ENCODE measurements at places on chromosomes 13 and 19.
A peak's percentile ranks its signal among the peaks of the same experiment; 100 is the strongest.

DNA sequence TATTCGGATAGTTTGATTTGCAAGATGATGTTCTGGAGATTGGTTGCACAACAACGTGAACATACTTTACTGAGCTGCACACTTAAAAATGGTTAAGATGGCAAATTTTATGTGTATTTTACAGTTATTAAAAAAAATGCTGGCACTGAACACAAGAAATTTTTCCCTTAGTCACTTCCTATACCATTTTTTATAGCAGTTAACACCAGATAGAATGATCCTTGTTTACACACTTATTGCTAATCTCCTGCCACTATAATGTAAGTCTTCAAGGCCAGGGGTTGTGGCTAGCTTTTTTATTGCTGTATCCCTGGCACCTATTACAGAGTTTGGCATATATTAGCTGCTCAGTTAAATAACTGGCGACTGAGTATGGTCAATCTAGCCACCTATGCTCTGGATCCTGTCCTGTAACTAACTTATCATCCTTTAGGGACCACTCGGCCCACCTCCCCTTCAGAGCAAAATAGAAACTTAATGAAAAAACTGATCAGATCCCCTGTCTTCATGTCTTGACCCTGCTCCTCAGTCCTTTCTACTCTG is 2.0 kb upstream of the EBPL start:
- no peak for DNase-seq

DNA sequence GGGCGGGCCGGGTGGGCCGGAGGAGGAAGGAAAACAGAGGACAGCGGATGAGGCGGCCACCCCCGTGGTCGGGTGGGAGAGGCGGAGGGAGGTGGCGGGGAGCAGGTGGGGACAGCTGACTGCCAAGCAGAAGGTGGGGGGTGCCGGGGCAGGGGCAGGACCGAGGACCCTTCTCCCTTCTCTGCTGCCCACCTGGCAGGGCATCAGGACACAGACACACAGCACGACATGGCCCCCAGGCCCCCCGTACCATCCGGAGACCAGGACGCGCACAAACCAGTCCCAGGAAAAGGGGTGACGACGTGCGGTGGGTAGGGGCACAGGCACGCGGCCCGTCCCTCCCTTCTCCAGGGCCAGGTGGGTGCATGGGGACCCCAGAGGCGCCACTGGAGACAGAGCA is 11.0 kb upstream of the CACTIN start:
- DNase-seq = no peak

- no peak for DNase-seq
These were observed 242.9 kb upstream of the DACH1 start for GRCh38 chr13:72109863-72110262.

DNA sequence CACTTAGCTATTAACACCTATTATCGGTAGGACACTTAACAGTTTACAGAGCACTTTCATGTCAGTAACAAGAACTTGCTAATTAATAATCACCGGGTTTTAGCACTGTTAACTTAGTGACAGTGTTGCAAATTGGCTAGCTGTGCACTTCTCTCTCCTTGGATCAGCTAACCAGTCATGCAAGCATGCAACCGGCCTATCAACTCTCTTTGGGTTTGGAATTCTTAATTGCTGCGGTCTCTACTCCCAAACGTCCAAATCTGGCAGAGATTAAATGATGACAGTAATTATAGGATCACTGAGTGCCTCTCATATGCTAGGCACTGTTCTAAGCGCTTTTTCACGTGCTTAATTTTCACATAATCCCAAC is 1.2 kb downstream of the EPS15L1 start:
- DNase-seq = no peak

- DNase-seq = no peak
These were observed 10.3 kb downstream of the TRPM4 start for GRCh38 chr19:49167857-49168409.

DNA sequence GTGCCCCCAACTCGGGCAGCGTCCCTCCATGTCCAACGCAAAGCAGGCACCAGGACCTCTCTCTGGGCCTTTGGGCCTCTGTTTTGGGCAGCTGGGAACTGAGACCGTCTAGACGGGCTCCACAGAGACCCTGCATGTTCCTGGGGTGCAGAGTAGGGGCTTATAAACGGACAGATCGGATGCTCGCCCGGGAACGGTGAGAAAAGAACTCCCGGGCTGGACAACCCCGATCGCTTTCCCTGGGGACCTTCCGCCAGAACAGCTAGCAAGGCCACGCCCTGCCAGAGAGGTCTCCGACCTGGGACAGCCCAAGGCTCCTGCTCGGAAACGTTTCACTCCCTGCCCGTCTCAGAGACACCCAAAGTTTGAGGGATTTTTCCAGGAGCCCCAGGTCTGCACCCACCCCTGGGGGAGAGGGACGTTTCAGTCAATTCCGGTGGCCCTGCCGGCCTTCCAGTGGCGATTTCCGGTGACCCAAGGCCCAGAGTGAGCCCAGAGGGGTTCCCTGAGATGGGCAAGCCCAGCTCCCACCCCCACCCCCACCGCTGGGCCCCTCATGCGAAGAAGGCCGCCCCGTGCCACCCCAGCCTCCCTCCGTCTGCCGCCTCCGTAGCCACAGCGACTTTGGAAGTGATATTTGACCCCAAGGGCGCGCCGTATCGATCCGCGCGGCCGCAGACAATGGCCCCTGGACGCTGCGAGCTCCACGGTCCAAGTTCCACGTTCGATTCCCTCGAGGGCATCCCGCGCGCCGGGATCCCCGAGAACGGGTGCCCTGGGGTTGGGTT is 1.7 kb downstream of the NR2F6 start:
- DNase-seq = no peak

GRCh38 chr13:51638216-51638871 is 54.1 kb downstream of the WDFY2 start:
- DNase-seq = no peak

DNA sequence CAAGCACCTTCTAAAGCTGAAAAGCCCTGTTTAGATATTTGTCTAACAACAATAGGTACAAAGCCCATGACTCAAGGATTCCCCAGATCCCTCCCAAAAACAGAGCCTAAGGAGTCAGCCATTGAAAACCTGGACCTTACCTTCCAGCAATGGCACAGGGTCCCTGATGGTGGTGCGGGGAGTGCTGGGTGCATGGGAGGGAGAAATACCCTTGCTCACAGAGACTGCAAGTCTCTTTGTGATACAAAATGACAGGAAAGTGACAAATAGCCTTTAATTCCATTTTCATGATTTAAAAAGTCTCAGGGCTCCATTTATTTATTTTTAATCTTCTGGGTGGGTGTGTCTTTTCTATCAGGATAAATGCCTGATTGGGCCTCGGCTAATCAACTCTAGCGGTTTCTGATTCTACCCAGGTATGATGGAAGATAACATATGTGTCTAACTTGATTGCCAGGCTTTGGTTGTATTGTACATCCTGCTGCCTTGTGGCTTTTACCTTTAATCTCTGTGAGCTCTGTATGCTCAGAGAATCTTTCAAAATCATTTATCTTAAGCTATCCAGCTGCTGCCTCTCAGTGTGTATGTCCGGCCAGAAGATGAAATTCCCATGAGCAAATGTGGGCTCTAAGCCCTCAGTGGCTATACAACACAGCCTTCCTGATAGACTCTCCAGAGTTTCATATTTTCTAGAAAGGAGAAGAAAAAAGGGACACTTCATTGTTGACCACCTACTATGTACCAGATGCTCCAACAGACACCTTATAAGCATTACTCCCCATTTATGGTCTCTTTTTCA is 54.6 kb upstream of the FAM124A start:
- no peak for DNase-seq

DNA sequence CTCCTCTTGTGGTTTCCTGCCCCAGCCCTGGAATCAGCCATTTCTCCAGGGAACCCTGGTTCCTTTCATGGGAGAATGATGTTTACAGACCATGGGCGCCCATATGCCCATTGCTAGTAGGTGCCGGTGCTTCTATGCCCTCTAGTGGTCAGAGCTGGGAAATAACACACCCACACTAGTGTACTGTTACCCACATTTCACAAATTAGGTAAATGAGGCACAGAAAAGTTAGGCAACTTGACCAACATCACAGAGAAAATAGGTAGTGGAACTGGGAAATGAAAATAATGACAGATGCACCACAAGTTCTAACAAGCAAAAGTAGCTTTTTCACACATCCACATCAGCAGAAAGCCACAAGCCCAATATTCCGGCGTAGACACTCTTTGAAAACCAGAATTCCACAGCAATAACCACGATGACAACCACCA is 1.3 kb upstream of the CEACAM3 start:
- peak; percentile 82 for DNase-seq

DNA sequence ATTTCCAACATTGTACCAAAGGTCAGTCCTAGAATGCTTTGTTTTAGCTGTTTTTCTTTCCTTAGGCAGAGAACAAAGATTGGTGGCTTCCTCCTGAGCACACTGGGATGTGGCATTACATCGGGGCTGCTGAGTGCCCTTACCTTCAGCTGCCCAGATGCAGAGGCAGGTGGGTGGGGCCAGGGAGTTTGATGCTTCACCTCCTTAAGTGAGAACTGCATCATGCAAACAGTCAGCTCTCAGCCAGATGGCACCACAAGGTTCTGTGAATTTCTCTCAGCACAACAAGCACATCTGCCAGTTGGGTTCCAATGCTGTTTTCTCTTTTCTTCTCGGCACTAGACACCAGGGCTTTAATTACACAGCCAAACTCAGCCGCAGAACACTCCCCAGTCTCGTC is 87.4 kb upstream of the UBL3 start:
- no peak for DNase-seq

DNA sequence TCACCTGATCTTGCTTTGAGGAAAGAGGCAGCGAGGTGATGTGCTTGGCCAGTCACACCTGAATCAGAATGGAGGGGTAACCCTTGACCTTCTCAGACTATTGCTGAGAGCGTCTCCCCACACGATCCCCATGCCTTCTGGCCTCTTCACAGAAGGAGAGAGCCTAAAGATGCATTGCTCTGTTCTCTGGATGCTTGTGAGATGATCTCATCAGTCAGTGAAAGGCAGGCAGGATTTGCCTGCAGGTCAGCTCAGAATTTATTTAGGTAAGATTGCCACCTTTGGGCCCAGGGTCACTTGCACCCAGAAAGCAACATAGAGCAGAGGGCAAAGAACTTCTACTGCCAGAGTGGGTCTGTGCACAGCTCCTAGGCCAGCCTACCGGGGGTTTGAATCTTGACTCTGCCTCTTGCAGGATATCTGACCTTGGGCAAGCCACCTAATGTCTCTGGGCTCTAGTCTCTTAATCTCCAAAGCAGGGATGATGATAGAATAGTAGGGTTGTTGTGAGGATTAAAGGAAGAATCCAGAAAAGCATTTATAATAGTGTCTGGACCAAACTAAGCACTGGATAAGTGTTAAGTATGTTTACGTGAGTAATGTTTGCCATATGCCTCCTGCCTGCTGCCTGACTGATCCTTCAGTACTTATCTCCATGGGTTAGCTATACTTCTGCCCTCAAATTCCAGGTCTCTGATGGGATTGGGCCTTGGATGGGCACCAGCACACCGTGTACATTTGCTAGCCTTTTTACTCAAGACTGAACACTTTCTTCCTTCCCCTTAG is 8.4 kb upstream of the FLT1 start:
- DNase-seq = no peak

DNA sequence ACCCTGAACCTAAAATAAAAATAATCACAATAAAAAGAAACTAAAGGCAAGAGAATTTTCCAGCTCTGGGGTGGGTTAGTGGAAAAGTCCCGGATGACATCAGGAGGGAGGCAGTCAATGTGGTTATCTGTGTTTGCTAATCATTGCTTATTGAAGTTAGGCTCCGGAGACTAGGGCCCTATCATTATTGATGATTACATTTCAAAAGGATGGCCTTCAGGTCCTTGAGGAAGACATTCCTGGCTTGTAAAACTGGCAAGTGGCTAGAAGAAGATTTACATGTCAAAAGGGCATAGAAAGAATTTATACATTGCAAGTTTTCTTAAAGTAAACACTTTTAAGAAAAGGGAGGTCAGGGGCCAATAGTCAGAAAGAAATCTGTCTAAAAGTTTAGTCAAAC is 123.4 kb downstream of the POSTN start:
- no peak for DNase-seq

GRCh38 chr13:40508127-40508526 is 158.3 kb downstream of the FOXO1 start:
- DNase-seq = no peak

GRCh38 chr13:80883545-80883944 is 542.6 kb upstream of the SPRY2 start:
- no peak for DNase-seq

GRCh38 chr13:96527497-96527896 is 437.6 kb downstream of the HS6ST3 start:
- DNase-seq = no peak

- no peak for DNase-seq
These were observed 32.6 kb upstream of the RFC3 start for GRCh38 chr13:33785384-33785783.

DNA sequence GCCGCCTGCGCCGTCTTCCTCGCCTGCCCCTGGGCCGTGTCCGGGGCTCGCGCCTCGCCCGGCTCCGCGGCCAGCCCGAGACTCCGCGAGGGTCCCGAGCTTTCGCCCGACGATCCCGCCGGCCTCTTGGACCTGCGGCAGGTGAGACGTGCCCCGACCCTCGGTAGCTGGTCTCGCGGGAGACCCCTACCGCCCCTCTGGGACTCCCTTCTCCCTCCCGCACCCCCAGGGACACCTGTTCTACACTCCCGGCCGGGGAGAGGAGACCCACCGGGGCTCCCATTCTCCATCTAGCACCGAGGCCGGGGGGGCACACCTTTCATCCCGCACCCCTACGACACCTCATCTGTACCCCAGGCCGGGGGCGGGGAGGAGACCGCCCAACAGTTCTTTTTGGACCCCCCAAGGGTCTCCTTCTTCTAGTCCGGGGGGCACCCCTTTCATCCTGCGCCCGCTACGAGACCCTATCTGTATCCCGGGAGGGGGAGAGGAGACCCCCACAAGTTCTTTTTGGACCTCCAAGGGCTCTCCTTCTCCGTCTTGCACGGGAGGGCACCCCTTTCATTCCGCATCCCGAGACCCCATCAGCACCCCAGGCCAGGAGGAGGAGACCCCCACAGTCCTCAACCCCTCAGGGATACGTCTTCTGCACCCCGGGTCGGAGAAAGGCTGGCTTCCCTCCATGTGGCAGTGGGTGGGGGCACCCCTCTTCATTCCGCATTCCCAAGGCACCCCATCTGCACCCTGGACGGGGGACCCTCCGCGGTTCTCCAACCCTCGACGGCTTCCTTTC is 533 bp downstream of the TNFSF9 start:
- no peak for DNase-seq

Measured in NCI-H1436 (cell line).